CD8-positive, alpha-beta memory T cell (primary cell): ENCODE measurements at places on chromosomes 16 and 17.

DNA sequence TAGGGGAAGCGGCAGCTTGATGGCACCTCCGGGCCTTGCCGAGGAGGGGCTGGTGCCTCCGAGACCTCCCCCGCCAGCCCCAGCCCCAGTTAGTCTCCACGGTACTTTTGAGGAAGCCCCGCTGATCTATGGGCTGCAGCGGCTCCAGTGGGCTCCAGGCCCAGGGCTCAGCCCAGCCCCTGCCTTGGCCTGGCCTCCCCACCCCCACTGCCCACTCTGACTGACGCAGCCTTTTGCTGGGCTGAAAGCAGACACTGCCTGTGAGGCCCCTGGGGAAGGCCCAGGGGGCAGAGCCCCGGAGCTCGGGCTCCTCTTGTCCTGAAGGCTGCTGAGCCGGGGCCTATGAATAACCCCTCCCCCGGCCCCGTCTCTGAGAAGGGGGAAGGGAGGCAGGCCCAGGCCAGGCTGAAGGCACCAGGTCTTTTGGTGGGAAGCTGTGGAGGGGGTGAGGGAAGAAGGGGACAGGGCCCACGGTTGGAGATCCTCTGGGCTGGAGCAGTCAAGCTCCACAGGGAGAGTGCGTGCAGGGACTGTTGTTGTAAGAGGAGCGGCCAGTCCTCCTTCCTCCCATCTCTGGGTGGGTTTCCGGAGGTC is 7.5 kb upstream of the SMTNL2 start:
- DNase-seq = no peak

- no peak for DNase-seq
Observed at GRCh38 chr16:65666132-65666941, 544.5 kb upstream of the CDH11 start.

GRCh38 chr16:85755929-85756768 is 5.3 kb upstream of the C16orf74 start:
- DNase-seq = no peak

GRCh38 chr16:704552-705380 is 835 bp downstream of the FBXL16 start:
- DNase-seq = no peak

GRCh38 chr16:8373676-8374431 is 216.5 kb downstream of the TMEM114 start:
- no peak for DNase-seq

- no peak for DNase-seq
Observed at GRCh38 chr17:48293319-48294019, 136.5 kb downstream of the SKAP1 start.

DNA sequence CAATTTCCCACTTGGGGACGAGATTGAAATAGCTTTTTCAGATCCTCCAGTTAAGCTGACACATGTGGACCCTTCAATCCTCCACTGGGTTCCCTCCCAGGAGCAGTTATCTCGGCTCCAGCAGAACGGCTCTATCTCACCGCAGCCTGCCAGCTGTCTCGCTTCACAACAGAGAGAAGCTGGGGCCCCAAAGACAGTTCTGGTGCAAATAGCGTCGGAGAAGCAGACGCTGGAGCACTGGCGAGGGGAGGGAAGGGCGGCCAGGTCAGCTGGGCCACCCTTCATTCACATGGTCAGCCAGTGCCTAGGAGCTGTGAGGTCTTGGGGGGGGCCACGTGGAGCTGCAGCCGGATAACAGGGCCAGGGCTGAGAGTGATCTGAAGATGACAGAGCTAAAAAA is 141.3 kb upstream of the SDK2 start:
- DNase-seq = no peak
